ENCODE measurements at places on chromosomes 12 and 14.
A peak's percentile ranks its signal among the peaks of the same experiment; 100 is the strongest.

DNA sequence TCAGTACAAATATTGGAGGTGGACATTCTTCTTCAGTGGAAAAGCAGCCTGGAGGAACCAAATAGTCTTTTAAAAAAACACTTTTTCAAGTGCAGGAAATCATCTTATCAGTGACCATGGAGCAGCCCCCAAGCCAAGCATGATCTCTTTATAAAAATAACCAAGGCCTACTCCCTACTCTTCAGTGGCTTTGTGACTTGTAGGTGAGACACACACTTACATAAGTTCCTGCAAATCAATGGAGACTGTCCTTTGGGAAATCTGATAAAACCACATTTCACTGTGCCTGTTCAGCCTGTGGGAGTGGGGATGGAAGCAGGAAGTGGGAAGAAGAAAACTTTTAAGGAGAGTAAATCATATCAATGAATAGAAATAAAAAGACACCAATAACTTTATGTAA lies 56.3 kb downstream of the MBIP start:
- no peak for DNase-seq

- no peak for DNase-seq
Observed at GRCh38 chr14:69768873-69769272, 1.9 kb downstream of the SRSF5 start.

DNA sequence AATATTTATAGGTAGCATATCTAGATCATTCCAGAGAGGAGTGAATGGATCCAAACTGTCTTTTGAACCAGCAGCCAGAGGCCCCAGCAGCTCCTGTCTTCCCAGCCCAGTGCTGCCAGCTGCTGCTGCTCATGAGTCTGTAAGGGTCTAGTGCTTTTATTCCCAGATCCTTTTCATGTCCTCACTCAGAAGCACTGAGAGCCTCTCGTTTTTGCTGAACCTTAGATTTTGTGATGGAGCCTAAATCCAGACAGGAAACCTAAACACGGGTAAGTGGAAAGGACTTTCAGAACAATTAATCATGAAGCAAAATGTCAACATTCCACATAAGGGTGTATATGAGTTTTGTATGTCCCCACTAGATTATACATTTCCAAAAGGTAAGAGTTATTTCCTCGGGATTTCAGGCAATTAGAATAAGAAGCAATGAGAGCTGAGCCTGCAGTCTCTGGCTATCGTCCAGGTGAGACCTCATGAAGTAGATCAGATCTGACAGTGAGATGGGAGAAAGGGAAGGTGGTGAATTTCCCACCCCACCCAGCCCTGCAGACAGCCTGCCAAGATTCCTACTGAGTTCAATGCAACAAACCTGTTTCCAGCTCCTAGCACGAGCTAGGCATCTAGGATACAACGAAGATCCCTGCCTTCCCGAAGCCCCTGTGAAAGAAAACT lies 84.4 kb downstream of the NINJ2 start:
- DNase-seq, result no peak

DNA sequence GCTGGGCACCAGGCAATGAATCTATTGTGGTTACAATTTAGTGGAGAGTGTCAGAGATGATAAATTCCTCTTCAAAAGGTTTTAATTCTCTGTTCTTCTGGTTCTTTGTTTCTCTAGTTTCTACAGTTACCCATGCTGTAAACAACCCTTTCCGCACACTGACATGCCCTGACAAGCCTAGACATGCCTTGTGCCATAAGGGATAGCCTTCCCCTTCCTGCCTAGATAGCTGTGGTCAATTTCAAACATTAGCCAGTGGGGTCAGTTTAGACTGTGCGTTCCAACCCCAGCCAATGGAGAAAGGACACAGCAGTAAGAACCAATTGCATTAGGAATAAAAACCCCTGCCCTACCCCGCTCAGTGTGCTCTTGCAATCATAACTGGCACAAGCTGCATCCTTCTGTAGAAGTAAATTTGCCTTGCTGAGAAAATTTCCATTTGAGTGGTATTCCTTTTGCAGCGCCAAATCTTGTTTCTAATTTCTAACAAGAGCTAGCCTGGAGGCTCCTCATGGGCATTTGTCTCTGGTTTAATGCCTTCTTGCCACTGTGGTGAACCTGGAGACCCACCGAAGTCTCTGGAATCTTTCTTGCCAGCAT lies 6.4 kb downstream of the EDDM3A start:
- DNase-seq, result no peak

DNA sequence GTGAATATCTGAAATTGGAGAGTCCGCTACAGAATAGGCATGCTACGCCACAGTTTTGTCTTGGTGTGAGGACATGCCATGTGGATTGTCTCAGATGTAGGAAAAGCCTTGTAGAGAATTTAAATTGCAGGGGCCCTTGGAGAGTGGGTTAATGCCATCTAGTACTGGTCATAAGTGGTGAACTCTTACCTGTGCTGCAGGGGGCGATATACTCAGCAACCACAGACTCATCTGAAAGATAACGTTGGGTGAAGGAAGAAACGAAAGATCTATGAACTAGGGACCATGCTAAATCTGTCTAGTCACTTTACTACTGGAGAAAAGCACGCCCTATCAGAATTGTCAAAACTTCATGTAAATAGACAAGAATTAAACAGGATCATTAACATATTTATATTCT lies 33.7 kb upstream of the A2M start:
- no peak for DNase-seq

GRCh38 chr14:79328863-79329262 lies 882.4 kb downstream of the DIO2 start:
- DNase-seq, result no peak

- no peak for DNase-seq
Observed at GRCh38 chr12:105272814-105273416, 36.9 kb upstream of the APPL2 start.

GRCh38 chr14:60720962-60721325 lies 3.2 kb downstream of the SIX4 start:
- no peak for DNase-seq

GRCh38 chr14:49953196-49953595 lies 60.3 kb downstream of the ARF6 start:
- DNase-seq, result no peak

GRCh38 chr12:111488271-111488670 lies 82.5 kb downstream of the SH2B3 start:
- no peak for DNase-seq

- DNase-seq, result no peak
Observed at GRCh38 chr12:57629897-57630471, 3.0 kb downstream of the B4GALNT1 start.

DNA sequence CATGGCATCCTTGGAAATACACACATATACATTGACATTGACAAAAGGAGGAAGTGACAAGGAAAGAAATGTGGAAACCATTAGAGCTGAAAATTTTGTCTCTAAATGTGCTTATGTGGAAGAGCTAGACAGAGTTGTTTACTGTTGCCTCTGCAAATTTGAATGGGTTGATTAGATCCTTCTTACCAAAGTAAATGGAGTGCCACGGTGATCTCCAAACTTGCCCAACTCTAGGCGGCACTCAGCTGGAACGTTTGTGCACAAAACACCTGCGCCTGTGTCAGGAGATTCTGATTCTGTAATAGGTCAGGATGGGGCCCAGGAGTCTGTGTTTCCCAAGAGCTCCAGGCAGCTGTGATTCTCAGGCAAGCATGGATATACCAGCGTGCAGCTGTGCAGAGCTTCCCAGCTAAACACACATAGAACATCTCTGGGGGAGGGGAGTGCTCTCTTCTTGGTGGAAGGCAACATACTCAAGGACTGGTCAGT lies 77.8 kb upstream of the BDKRB2 start:
- peak; percentile 44 for DNase-seq

DNA sequence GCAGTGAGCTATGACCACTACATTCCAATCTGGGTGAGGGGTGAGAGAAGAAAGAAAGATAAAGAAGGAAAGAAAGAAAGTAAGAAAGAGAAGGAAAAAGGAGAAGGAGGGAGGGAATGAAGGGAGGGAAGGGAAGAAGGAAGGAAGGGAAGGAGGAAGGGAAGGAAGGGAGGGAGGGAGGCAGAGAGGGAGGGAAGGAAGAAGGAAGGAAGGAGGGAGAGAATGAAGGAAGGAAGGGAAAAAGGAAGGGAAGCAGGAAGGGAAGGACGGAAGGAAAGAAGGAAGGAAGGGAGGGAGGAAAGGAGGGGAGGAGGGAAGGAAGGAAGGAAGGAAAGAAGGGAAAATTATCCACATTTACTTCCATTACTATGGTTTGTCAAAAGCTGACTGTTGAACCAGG lies 39.4 kb upstream of the HOXC13 start:
- DNase-seq, result no peak

DNA sequence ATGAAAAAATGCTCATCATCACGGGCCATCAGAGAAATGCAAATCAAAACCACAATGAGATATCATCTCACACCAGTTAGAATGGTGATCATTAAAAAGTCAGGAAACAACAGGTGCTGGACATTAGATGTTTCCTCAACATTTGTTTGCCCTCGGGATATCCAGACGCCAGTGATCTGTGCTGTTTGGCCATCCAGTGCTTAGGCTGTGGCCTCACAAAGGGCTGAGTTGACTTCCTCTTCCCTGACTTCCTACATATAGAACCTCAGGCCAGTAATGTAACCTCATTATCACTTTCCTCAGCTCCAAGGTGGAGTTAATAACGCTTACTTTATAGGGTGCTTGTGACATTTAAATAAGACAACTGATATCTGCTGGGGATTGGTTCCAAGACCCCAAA lies 51.8 kb downstream of the SLC15A5 start:
- DNase-seq, result no peak

- no peak for DNase-seq
Observed at GRCh38 chr12:6226679-6227051, 26.5 kb downstream of the CD9 start.

DNA sequence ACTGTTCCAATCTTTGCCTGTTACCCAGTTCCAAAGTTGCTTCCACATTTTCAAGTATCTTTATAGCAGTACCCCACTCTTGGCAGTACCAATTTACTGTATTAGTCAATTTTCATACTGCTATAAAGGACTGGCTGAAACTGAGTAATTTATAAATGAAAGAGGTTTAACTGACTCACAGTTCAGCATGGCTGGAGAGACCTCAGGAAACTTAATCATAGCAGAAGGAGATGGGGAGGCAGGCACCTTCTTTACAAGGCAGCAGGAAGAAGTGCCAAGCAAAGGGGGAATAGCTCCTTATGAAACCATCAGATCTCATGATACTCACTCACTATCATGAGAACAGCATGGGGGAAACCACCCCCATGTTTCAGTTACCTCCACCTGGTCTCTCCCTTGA lies 215.0 kb downstream of the SNAPC1 start:
- no peak for DNase-seq
